Fibroblast of the aortic adventitia (primary cell): ENCODE measurements at places on chromosomes 4 and X. TPM values are rescaled to one million over a fixed set of nuclear protein-coding genes. Genes with fewer than 3 reads are reported as not detected.

CYSLTR1 gene
- 1.3 TPM in 1 of 2 replicates, not detected in the other for total RNA-seq

SYTL4 gene
- 5.1 and 38.7 TPM in 2 replicates for total RNA-seq

HEPH gene
- total RNA-seq: 29.5 and 52.8 TPM in 2 replicates

USP27X gene
- 2.8 and 2.9 TPM in 2 replicates for total RNA-seq

MID1 gene
- total RNA-seq: 18.0 and 20.4 TPM in 2 replicates

NFKB1 gene
- 17.3 and 21.3 TPM in 2 replicates for total RNA-seq
